ENCODE measurements at places on chromosomes 2 and 18.

DNA sequence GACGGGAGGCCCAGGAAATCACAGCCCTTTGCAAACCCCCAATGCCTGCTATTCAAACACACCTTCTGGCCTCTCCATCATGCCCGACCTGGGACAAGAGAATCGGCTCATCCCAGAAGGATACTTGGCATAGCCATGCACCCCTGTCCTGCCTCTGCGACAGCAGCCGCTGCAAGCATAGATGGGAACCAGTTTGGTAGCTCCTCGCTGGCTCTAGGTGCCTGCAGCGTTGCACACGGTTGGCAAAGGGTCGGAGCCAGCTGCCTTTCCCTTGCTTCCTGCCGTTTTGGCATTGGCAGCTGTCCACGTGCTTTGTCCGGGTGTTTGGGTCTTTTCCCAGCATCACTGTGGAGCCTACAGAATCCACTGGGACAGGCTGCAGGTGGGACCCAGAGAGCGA lies 76.9 kb downstream of the TWIST2 start:
- DNase-seq = no peak

GRCh38 chr2:165811592-165812370 lies 17.7 kb upstream of the GALNT3 start:
- DNase-seq = no peak

DNA sequence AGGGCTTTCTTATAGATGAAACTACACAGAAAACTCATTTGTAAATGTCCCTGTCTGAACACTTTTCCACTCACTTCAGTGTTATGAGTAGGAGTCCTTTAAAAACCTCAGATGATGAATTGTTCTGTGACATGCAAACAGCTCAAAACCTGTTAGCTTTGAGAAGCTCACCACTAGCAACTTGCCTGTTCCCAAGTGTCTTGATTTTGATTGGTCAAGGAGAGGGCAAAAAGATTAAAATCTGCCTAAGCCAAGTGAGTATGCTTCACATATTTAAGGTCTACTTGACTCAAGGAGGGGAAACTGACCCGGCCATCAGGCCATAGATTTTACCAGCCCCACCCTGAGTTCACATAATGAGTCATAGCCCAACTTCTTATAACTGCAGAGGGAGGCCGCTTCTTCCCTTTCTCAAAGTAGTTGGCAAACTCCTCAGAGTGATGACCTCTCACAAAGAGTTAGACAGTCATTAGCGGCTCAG lies 45.2 kb upstream of the MEIS1 start:
- no peak for DNase-seq

DNA sequence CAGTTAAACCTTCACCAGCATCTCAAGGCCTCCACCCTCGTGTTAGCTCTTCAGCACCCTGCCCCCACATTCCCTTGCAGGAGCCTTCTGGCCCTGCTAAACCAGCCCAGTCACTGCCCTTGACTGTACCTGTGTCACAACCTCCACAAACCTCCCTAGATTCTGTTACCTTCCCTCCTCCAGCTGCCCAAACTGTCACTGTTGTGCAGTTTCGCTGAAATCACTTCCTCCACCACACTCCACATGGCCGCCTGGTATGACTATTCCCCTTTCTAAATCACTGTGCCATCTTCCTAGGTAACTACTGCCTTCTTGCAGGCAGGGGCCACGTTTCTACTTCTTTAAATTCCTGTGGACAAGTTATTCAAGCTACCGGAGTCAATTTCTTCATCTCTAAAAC lies 160.2 kb downstream of the GALNT14 start:
- no peak for DNase-seq

DNA sequence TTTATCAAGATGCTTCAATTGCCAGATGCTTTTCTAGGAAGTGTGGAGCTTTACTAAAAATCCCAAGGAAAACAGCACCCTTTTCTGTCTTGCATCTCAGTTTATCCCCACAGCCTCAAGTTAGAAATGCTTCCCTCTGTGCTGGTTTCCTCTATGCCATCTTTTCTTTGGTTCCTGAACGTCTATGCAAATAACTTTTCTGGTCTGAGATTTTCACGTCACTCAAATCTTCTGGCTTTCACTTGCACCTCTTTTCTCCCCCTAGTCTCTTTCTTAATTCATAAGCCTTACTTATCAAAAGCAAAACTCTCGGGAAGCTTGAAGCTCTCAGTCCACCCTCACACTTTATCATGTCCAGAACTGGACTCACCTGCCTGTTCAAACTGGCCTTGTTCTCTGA lies 33.9 kb downstream of the ARHGAP25 start:
- no peak for DNase-seq

- DNase-seq = no peak
Observed at GRCh38 chr2:205273627-205274026, 408.7 kb upstream of the NRP2 start.

DNA sequence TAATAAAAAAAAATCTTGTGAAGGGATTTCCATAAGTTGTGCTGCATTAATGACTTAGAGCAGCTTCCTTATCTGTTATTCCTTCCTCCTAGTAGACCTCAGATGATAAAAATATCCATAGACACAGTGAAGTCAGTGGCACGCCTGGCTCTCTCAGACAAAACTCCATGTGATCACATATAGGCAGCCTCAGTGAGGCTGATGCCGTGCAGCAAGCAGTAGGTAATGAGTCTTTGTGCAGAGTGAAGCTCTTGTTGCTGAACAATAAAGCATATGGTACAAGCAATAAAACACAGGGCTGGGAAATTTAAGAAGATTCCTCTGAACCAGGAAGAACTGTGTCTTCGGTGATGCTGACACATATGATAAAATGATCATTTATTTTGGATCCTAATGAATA lies 102.7 kb downstream of the CSRNP3 start:
- DNase-seq = no peak
